D341Med (cell line): ENCODE measurements at places on chromosomes 2 and 18.

DNA sequence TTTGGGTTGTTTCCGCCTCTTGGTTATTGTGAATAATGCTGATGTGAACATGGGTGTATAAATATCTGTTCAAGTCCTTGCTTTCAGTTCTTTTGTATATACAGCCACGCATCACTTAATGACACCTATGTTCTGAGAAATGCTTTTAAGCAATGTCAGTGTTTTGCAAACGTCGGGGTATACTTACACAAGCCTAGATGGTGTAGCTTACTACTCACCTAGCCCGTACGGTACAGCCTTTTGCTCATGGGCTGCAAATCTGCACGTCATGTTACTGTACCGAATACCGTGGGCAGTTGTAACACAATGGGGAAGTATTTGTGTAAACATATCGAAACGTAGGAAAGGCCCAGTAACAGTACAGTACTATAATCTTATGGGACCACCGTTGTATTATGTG lies 12.4 kb downstream of the RALB start:
- DNase-seq: no peak

DNA sequence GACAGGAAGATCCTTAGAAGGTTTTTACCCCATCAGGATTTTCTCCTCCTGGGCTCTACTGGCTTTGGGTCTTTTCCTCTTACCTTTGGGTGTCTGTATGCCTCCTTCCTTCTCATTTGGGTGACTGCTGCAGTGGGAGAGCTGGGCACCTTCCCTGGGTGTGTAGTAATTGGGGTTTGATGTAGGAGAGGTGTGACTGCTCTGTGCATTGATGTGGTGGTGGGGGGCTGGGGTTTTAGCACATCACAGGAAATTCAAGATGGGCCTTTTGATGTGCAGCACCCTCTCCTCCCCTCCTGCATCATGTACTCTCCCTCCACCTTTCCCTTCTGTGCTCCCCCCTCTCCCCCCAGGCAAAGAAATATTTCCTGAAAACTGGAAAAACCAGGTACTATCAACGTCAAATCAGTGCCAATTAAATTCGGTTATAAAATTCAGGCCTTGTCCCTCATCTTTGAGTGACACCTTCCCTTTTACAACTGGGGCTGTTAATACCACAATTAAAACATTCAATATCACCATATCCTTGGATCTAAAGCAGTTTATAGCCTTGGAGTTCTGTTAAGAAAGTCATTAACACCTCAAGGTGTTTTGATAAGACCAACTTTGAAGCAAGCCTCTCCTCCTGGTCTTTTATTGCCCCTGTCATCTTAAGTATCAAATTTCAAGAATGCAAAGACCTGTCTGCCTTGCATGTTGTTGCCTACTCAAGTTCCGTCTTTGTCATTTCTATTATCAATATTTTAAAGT lies 23.3 kb downstream of the EDAR start:
- DNase-seq: no peak

GRCh38 chr18:10029711-10030110 lies 115.9 kb downstream of the VAPA start:
- DNase-seq: no peak

DNA sequence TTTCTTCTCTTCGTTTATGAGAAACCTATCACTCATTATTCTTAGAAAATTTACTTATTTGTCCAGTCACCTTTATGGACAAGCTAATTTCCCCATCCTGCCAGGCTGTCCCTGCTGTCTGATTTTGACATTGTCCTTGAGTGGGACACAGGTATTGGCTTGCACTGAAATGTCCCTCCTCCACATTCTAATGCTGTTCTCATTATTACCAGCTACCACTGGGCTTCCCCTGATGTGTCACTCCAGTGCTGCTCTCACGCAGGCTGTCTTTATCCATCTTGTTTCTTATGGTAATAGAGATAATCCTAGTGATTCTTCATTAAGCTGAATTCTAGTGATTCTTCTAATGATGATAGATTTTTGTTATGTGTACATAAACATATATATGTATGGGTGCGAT lies 48.1 kb upstream of the RBMS1 start:
- DNase-seq: no peak

- peak; percentile 48 for DNase-seq
These were observed at the start of gene IGFBP5 for GRCh38 chr2:216695401-216695821. TSS of gene IGFBP5 (minus strand) at chr2:216695549. CDS start at chr2:216694775, 774 bp downstream.

DNA sequence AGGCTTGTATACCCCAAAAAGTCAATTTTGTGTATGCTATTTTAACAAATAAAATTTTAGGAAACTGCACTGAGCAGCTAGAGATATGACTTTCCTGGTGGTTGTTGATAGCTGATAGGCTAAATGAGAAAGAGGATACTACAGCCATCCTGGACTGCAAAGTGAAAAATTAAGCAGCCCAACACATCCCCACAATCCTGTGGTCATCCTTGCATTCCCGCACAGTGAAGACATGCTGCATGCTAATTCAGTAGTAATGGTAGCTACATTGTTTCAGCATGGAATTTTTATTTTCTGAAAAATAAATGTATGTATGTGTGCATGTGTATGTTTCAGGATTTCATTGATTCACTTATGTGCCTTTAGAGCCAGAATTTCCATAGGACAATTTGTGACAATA lies 124.2 kb upstream of the CCDC68 start:
- DNase-seq: no peak

- DNase-seq: no peak
These were observed 99.3 kb downstream of the MCFD2 start for GRCh38 chr2:46816151-46816845.

GRCh38 chr2:15939854-15940660 lies at the start of gene MYCN:
TSS of gene MYCN (plus strand) at chr2:15940550. CDS start at chr2:15942065, 1,515 bp downstream.
- peak; percentile 64 for DNase-seq

- DNase-seq: no peak
These were observed 46.0 kb upstream of the RMND5A start for GRCh38 chr2:86673986-86674670.

DNA sequence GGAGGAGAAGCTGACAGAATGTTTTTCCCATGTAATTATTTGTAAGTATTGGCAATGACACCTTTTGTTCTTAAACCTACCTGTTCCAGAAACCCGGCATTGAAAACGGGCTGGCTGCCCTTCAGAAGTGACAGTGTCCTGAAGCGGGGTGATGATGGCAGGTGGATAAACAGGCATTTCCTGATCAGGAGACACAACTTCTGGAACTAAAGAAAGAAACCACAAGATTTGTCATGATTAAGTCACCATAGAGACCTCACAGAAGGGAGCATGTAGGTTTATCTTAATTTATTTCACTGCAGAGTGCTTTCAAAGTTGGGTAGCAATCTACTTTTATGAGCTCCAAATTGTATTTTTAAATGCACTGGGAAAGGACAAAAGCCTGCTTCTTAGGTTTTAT lies 43.1 kb downstream of the TTN start:
- DNase-seq: no peak

DNA sequence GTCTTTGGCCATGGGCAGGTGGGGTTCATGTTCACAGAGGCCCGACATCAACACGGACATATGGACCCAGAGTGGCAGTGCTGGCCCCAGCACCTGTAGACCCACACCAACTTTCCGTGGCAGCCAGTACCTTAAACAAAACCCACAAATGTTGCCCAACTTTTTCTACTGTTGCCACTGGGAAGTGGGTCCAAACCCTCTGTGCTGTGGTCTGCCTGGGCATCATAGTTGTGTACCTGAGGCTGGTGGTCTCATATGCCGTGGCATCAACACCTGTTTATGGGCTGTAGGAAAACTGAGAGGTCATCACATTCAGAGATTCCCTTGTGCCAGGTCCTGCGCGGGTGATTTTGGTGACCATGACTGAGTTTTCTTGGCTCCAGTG lies 79.9 kb downstream of the SH3RF3 start:
- DNase-seq: no peak

DNA sequence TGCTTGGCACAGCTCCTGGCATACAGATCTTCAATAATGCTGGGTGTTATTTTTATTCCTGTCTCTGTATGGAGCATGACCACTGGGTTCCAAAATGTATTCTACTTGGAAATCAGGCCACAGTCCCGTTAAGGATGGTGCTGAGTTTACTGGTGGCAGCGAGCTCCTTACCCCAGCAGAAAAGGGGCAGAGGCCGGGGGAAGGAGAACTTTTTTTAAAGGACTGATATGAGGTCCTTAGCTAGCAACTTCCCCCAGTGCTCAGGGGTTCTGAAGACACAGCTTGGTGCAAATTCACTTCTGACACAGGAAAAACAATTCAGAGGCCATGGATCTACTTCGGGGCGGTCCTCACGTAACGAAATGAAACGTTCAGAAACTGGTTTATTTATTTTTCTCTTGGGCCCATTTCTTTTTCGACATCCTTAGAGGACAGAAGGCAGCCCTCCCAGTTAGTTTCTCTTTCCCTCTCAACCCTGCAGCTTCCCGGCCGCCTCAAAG lies 872 bp downstream of the RDH14 start:
- DNase-seq: no peak

GRCh38 chr2:64607381-64608304 lies 46.1 kb downstream of the SERTAD2 start:
- DNase-seq: no peak

GRCh38 chr2:148490840-148491439 lies 153.6 kb upstream of the EPC2 start:
- DNase-seq: no peak

- DNase-seq: no peak
These were observed 9.0 kb upstream of the FLACC1 start for GRCh38 chr2:201366146-201366545.

DNA sequence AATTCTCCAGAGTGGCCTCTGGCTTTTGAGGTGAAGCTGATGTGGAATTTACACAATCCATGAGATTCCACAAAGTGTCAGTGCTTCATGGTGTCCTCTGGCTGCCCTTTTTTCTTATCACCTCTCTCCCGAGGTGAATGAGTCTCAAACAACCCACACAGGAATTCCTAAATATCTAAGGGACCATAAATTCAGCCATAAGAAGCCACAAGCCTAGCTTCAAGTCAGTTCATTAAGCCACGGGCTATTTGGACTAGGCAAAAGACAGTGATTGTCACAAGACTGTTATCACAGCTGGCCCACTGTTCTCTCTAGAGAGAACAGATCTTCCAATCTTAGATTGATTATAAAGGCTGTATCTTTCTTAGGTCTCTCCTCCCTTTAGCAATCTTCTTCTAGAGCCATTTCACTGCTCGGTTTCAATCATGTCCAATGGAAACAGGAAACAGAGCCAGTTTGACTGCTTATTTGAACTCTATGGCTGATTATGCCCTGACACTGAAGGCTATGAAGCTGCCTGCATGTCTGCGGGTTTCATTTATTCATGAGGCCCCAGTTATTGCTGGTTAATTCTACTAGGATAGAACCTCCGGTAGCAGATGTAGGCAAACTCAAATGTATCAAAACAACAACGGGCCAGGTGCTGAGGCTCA lies 4.1 kb downstream of the NEMP2 start:
- DNase-seq: no peak

DNA sequence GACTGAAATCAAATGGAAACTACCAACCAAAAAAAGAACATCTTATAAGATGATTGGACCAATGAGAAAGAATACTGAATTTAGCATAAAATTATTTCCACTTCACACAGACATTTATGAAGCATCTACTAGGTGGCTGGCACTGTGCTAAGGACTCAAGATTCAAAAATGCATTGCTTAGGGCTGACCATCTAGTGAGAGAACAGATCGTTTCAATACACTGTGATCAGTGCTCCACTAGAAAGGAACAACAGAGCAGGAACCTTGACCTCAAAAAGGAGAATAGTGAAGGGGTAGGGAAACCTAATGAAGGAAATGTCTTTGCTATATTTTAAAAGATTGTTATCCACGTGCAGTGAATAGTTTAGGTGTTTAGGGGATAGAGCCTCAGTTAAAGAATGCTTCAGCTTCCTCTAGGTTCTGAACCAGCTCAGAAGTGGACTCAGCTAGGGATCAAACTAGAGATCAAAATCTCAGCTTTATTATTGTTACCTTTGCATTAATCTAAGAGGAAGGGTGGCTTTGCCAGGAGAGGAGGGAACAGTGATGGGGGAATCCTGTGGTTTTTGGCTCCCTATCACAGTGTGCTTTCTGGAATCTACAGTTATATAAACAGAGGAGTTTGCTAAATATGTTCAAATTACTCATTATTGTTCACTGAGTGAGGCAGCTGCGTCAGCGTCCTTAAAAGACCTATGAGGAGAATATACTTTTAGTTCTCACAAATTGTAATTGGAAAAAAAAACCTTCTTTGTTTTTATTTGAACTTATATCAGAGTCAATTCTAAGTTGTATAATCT lies 16.2 kb upstream of the BBS5 start:
- no peak for DNase-seq

- no peak for DNase-seq
These were observed 173.7 kb downstream of the MYCN start for GRCh38 chr2:16114070-16114469.

DNA sequence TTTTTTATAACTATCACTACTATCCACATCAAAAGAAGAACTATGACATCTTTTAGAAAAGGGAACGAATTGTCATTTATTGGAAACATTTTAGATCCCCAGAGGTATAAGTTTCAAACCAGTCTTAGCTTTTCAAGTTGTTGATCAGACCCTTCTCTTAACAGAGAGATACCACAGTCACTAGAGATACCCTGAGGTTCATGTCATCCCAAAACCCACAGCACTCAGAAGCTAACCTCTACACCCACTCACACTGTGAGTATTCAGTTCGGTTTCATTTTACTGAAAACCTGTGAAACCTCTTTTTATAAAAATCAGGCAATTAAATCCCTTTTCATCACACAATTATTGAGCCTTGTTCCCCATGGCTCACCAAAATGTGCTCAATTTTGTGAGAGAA lies 156.2 kb downstream of the DTNA start:
- DNase-seq: no peak

- DNase-seq: no peak
These were observed 170.9 kb downstream of the PRPF40A start for GRCh38 chr2:152546230-152546837.

DNA sequence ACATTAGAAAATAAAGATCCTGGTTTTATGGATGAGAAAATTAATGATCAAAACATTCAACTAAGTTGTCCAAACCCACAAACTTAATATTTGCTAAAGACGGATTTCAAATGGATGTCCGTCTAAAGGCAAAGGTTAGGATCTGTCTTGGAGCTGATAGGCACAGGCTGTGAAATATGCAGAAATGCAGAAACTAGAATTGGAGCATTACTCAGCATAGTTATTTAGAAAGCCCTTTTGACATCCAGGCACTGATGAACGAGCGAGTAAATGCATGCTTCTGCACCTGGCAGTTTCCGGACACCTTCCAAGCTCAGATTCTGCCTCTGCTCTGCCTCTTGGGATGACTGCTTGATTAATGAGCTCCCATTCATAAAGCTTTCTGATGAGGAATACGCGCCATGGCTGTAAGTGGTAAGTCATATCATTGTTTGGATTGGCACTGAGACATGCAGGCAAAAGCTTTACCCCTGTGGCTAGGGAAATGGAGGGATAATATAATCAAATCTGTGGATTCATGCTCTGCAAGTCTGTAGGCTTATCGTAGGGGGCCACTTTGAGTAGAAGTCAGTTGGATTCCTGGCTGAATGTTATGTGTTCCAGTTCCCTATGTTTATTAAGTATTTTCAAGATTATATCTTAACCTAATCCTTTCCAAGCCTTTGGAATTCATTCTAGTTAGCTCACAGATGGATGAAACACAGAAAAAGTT lies 2176.3 kb upstream of the CELF4 start:
- DNase-seq: no peak

- DNase-seq: no peak
These were observed 16.9 kb upstream of the RGPD4 start for GRCh38 chr2:107809835-107810234.
